ENCODE measurements at places on chromosomes 2 and 18.

DNA sequence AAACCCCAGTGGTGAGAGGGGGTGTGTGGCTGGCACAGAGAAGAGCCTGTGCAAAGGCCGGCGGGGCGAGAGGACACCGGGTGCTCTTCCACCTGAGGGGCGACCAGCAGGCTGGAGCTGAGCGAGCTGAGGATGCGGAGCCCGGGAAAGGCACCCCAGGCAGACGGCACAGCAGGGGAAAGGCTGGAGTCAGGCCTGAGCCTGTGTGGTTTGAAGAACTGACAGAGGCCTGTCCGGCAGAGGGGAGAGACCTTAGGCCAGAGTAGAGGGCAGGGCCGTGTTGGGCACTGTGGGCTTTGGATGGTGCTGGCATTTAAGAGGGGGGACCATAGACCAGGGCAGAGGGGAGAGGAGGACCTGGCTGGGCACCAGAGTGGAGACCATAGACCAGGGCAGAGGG, 149.8 kb downstream of the RTP5 start:
- DNase-seq = no peak

- no peak for DNase-seq
These were observed 254.8 kb downstream of the GLI2 start for GRCh38 chr2:120990451-120990871.

DNA sequence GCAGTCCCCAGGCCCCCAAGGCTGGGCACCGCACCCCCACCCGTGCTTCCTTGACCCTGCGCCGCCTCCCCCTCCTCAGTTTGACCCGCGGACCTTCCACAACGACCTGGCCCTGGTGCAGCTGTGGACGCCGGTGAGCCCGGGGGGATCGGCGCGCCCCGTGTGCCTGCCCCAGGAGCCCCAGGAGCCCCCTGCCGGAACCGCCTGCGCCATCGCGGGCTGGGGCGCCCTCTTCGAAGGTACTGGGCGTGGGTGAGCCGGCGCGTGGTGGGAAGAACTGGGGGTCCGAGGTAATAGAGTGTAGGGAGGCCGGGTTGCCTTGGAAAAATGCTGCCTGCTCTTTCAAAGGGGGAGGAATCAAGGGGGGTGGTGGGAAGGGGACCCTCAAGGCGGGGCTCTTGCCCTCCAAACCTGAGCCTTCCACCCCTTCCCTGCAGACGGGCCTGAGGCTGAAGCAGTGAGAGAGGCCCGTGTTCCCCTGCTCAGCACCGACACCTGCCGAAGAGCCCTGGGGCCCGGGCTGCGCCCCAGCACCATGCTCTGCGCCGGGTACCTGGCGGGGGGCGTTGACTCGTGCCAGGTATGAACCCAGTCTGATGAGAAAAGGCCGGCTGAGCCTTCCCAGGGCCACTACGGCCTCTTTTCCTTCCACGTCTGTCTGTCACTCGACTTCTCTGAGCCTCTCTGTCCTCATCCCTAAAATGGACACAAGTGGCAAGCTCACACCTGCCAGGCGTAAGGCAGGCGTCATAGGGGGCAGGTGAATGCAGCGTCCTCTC, 2.6 kb downstream of the PRSS56 start:
- DNase-seq = no peak

DNA sequence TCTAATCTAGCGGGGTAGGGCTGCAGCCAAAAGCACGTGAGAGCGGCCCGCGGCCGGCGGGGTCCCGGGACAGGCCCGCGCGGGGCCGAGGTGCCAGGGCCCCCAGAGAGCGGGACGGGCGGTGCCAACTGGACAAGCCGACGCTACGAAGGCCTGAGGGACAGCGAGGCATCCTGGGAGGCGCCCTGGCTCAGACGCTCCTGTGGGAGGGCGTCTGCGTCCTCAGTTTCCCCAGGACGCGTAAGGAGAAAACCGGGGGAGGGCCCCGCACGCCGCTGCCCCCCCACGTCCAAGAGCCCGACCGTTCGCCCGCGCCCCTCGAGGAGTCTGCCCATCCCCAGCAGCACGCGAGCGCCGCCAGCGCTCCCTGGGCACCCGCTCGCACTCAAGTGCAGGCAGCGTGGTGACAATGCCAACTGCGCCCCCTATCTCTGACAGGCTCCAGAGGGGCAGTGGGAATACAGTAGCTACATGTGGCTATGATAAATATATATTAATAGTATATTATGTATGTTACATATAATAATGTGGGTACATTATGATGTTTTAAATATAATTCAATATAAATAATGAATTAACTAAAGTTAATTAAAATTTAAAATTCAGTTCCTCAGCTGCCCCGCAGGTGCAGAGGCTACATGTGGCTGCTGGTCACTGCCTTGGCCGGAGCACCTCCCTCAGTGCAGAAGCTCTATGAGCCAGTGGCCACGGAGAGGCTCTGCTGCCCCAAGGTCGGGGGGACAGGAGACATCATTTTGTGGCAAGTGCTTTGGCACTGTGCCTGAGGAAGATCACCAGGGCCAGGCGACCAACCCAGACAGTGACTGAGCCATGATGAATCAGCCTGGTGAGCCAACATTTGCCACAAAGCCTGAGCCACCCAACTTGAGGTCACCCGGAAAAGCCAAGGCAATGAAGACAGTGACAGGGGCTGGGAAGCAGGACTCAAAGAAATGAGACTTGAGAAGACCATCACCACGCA, 5.5 kb upstream of the SFT2D3 start:
- DNase-seq = peak; percentile 37

DNA sequence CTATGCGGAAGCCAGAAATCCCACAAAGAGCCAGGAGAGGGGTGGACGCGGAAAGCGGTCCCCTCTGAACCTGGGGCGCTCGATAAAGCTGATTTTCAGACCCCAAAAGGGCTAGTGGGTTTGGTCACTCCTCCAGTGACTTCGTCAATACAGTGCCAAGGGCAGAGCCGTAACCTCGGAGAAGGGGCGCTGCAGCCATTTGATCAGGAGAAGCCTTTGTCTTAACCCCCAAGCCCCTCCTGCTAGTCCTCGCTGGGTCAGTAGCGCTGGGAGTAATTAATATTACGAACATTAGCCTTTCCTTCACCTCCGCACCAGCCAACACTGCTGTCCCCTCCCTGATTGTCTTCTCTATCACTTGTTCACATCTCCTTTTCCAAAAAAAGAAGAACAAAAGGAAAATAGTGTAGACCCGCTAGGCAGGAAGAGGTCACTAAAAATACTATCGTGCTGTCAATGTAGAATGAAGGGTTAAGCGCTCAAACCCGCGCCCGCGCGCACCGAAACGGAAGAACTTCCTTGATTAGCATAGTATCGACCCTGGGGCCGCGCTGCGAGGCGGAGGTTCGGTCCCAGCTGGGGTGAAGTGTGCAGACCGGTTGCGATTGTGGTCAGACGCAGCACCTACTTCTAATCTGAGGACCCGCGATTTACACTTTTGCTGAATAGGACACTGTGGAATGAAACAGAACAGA, 63.2 kb upstream of the MAPRE2 start:
- no peak for DNase-seq

DNA sequence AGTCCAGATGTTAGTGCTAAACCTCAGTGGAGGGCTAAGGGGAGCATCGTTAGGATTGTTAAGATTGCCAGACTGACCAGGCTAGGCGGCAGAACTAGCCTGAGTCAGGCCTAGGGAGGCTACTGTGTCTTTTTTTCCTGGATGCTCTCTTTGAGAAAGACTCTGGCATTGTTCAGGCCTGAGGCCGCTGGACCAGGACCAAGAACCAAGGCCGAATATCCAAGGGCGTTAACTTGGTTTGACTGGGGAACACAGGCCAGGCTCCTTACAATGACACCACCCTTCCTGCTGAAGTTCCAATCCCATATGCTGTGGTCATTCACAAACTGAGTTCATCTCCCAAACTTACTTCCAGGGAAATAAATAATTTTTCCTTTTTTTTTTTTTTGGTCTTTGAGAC, 10.6 kb downstream of the HTRA2 start:
- DNase-seq = no peak

DNA sequence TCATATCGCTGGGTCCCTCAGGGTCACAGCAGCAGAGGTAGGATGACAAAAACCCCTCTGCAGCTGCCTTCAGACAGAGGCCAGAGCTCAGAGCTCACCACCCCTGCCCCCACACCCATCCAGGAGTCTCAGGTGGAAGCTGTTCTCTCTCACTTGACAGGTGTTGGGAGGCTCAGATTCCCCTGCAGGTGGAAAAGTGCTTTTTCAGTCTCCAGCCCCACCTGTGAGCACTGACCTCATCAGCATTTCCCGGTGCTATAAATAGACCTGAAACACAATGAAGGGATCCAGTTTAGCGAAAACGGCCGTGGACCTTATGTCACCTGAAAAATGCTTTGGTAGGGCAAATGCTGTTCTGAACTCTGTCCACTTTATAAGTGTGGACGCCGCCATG, 254.9 kb downstream of the NDUFA10 start:
- DNase-seq = no peak

DNA sequence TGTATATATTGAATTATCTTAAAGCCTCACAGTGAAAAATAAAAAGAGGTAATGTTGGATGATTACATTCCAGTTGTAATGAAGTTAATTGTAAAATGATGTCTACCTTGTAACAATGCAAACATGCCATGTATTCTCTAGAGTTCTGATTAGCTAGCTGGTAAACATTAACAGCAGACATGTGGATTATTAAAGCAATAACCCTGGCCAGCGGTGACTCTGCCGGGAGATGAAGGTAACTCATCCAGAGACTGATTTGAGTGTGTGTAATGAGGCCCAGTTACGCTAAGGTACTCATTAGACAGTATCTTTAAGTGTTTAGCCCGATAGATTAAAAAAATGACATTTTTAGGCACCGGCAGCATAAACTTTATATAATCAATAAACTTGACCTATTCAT, 79.6 kb upstream of the REV1 start:
- no peak for DNase-seq
